ENCODE measurements at places on chromosomes 13 and 19. TPM values are rescaled to one million over a fixed set of nuclear protein-coding genes. Genes with fewer than 3 reads are reported as not detected.

PRODH2 gene
- not detected for total RNA-seq

PSG2 gene
- total RNA-seq, result not detected

CYP4F2 gene
- not detected for total RNA-seq

HSH2D gene
- total RNA-seq, result not detected

LYPD3 gene
- total RNA-seq, result 0.73 TPM

RYR1 gene
- 1.4 TPM for total RNA-seq

PRKCG gene
- total RNA-seq, result not detected

DZIP1 gene
- total RNA-seq, result 23.3 TPM

ZNF571 gene
- total RNA-seq, result 4.0 TPM

PPP1R15A gene
- total RNA-seq, result 40.7 TPM

DGKH gene
- total RNA-seq, result 10.3 TPM

ZNF534 gene
- total RNA-seq, result not detected

TRPM4 gene
- total RNA-seq, result 11.9 TPM

ZNF90 gene
- total RNA-seq, result 7.0 TPM

PTGIR gene
- not detected for total RNA-seq

ZNF439 gene
- total RNA-seq, result 16.0 TPM

CGB5 gene
- not detected for total RNA-seq

TNFSF9 gene
- 9.6 TPM for total RNA-seq

ZNF491 gene
- 3.7 TPM for total RNA-seq

KCNJ14 gene
- 0.33 TPM for total RNA-seq

ZNF529 gene
- total RNA-seq, result 7.6 TPM

CFD gene
- total RNA-seq, result not detected

CRX gene
- not detected for total RNA-seq

IGSF23 gene
- not detected for total RNA-seq

ARID3A gene
- 12.0 TPM for total RNA-seq

SYT3 gene
- 0.31 TPM for total RNA-seq

RUBCNL gene
- 0.46 TPM for total RNA-seq

ADGRE1 gene
- under 0.01 TPM for total RNA-seq

MCF2L gene
- total RNA-seq, result 382 TPM

VSIG10L gene
- total RNA-seq, result 1.4 TPM
